AG09309 (cell line): ENCODE measurements at places on chromosomes 6 and 20.

- DNase-seq = no peak
Observed at GRCh38 chr20:58111310-58112016, 117.0 kb downstream of the ANKRD60 start.

- no peak for DNase-seq
Observed at GRCh38 chr6:52503323-52503747, 73.5 kb downstream of the TRAM2 start.

- no peak for DNase-seq
Observed at GRCh38 chr6:157761331-157761921, 61.6 kb upstream of the SNX9 start.

GRCh38 chr6:154814063-154814462, 80.8 kb downstream of the SCAF8 start:
- no peak for DNase-seq

GRCh38 chr20:13639150-13639497, 392 bp upstream of the TASP1 start:
- no peak for DNase-seq

GRCh38 chr6:47729019-47729418, 30.6 kb downstream of the ADGRF4 start:
- no peak for DNase-seq
